SJSA1 (cell line): ENCODE measurements at places on chromosomes 1 and 21. TPM values are rescaled to one million over a fixed set of nuclear protein-coding genes. Genes with fewer than 3 reads are reported as not detected.

- H3K36me3 ChIP-seq: no peaks in the 10 kb centered on the region
- DNase-seq: peak; percentile 21
- H3K4me1 ChIP-seq: peaks cover 27% of the 10 kb centered on the region
- no peaks in the 10 kb centered on the region for H3K27me3 ChIP-seq
- no peak overlapping the region for H3K4me3 ChIP-seq
Observed at GRCh38 chr1:188089461-188089860, 1260.7 kb downstream of the PLA2G4A start.

- H3K27me3 ChIP-seq: peaks cover 9% of the 10 kb centered on the region; the same call in 1 of the 2 replicates
- H3K27ac ChIP-seq: no peak overlapping the region
- DNase-seq: peak; percentile 80
- no peaks in the 10 kb centered on the region for H3K4me1 ChIP-seq
- H3K36me3 ChIP-seq: no peaks in the 10 kb centered on the region
Observed at GRCh38 chr1:17502326-17502778, 37.1 kb upstream of the ARHGEF10L start.

DNA sequence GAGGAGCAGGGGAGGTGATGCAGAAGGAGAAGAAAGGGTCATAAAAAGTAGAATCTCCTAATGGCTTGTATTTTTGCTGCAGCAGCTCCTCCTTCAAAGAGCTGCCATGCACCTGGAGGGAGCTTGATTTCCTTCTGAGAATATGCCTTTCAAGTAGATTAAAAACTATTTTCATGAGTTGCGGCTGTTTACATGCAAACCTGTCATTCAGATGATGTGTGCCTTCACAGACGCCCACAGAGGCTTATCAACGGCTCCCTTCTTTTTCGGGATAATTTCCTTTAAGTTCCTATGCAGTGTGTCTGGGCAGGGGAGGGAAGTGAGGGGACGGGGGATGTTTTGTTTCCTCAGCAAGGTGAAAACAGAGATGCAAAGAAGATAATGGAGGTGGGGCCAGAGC, 38.8 kb downstream of the TNR start:
- no peak for DNase-seq
- H3K4me3 ChIP-seq: no peak overlapping the region
- H3K4me1 ChIP-seq: no peaks in the 10 kb centered on the region

- 0 out of 2 replicates have a peak, but pooled peaks cover 4% of the 10 kb centered on the region for H3K36me3 ChIP-seq
- H3K27me3 ChIP-seq: no peaks in the 10 kb centered on the region
- H3K4me3 ChIP-seq: no peak overlapping the region
- DNase-seq: peak; percentile 59
- H3K27ac ChIP-seq: no peak overlapping the region
Observed at GRCh38 chr1:167555971-167556714, 2.6 kb upstream of the CREG1 start.

- H3K36me3 ChIP-seq: no peaks in the 10 kb centered on the region
- no peak for DNase-seq
- H3K27me3 ChIP-seq: no peaks in the 10 kb centered on the region
- no peak overlapping the region for H3K27ac ChIP-seq
- no peaks in the 10 kb centered on the region for H3K4me1 ChIP-seq
Observed at GRCh38 chr1:160924791-160925651, 29.6 kb downstream of the ITLN2 start.

Gene SNX7
- 80.1 and 111 TPM in 2 replicates for total RNA-seq

DNA sequence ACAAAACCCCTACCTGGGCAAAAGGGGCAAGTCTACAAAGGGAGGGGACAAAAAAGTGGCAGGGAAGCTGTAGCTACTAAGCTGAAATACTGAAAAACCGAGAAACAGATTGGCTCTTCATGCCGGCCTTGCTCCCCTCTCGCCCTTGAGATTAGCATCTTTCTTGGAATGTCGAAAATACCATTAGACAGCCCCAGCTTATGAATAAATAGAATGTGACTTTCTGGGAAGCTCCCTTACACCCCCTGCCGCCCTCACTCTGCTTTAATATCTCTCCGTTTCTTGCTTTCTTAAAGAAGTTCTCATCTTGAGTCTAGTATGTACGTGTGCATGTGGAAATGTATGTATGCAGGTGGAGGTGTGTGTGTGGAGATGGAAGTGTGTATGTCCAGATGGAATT, 14.1 kb downstream of the TRAF3IP3 start:
- no peak for DNase-seq
- H3K36me3 ChIP-seq: no peaks in the 10 kb centered on the region
- H3K27ac ChIP-seq: peak overlapping the region; percentile 76
- no peaks in the 10 kb centered on the region for H3K27me3 ChIP-seq
- H3K4me3 ChIP-seq: no peak overlapping the region

Gene TACSTD2
- total RNA-seq: not detected in 2 replicates

Gene BTBD19
- total RNA-seq: 0.81 and 4.0 TPM in 2 replicates

- no peak overlapping the region for H3K4me3 ChIP-seq
- H3K4me1 ChIP-seq: peaks cover 60% of the 10 kb centered on the region
- no peak for DNase-seq
Observed at GRCh38 chr1:53735261-53735660, 3.7 kb downstream of the GLIS1 start.

Gene KIAA0040
- 4.0 and 14.5 TPM in 2 replicates for total RNA-seq

DNA sequence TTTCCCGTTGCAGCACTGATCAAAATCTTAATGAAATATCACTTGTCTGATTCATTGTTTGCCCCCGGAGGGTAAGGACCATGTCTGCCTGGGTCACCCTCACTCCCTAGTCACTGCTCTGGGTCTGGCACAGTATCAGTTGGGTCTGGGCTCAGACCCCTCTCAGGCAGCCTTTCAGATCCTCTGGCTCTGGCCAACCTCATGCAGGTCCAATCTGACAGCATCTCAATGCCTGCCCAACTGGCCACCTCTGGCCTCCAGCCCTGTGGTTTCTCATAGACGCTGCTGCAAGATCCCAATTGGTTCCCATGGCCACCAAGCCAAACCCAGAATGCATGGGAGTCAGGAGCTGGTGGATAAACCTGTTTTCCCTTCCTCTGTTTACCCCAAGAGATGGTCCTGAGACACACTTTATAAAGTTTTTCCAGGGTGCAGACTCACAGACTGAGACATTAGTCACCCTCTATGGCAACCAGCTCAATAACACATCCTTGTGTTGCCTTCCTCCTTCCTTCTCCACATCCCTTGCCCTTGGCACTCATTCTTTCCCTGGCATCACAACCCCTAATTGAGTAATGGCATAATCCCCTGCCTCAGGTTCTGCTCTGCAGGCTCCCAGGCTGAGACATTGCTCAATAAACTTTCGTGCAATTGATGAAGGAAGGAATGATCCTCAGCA, 199.2 kb downstream of the GRIK3 start:
- no peaks in the 10 kb centered on the region for H3K27me3 ChIP-seq
- H3K27ac ChIP-seq: no peak overlapping the region
- H3K4me3 ChIP-seq: no peak overlapping the region
- no peaks in the 10 kb centered on the region for H3K36me3 ChIP-seq

GRCh38 chr1:64909031-64909430, 57.3 kb downstream of the JAK1 start:
- H3K27ac ChIP-seq: no peak overlapping the region
- H3K4me1 ChIP-seq: peaks cover 25% of the 10 kb centered on the region
- no peak overlapping the region for H3K4me3 ChIP-seq
- no peaks in the 10 kb centered on the region for H3K36me3 ChIP-seq
- no peaks in the 10 kb centered on the region for H3K27me3 ChIP-seq

Gene ZSWIM5
- 0.03 TPM in 1 of 2 replicates, not detected in the other for total RNA-seq

- no peak overlapping the region for H3K27ac ChIP-seq
- H3K4me3 ChIP-seq: no peak overlapping the region
- DNase-seq: no peak
- no peaks in the 10 kb centered on the region for H3K36me3 ChIP-seq
Observed at GRCh38 chr1:182120411-182121258, 59.1 kb upstream of the ZNF648 start.

DNA sequence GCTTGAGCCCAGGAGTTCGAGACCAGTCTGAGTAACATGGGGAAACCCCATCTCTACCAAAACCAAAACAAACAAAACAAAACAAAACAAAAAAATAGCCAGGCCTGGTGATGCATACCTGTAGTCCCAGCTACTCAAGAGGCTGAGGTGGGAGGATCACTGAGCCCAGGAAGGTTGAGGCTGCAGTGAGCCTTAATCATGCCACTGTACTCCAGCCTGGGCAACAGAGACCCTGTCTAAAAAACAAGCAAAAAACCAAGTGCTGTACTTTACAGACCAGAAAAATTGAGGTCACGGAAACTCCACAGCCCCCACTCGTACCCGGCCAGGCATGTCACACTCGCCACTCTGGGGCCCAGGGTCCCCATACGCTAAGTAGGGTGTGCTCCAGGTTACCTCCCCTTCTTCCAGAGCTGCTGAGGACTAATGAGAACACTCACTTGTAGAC, 22.9 kb downstream of the ATP2B4 start:
- no peak overlapping the region for H3K27ac ChIP-seq
- H3K4me3 ChIP-seq: no peak overlapping the region

Gene GREM2
- total RNA-seq: 0.03 TPM in 1 of 2 replicates, not detected in the other

Gene ZBTB8B
- not detected in 2 replicates for total RNA-seq

Gene S100A12
- total RNA-seq: not detected in 2 replicates

- H3K4me1 ChIP-seq: no peaks in the 10 kb centered on the region
- no peaks in the 10 kb centered on the region for H3K36me3 ChIP-seq
- no peak for DNase-seq
- no peaks in the 10 kb centered on the region for H3K27me3 ChIP-seq
Observed at GRCh38 chr1:213457733-213458132, 406.7 kb downstream of the RPS6KC1 start.

Gene OR2T33
- not detected in 2 replicates for total RNA-seq

- no peaks in the 10 kb centered on the region for H3K4me1 ChIP-seq
- H3K4me3 ChIP-seq: no peak overlapping the region
- H3K27me3 ChIP-seq: no peaks in the 10 kb centered on the region
- H3K27ac ChIP-seq: no peak overlapping the region
- no peak for DNase-seq
Observed at GRCh38 chr21:26227130-26227529, 56.6 kb upstream of the APP start.

Gene FH
- total RNA-seq: 80.6 and 87.9 TPM in 2 replicates

DNA sequence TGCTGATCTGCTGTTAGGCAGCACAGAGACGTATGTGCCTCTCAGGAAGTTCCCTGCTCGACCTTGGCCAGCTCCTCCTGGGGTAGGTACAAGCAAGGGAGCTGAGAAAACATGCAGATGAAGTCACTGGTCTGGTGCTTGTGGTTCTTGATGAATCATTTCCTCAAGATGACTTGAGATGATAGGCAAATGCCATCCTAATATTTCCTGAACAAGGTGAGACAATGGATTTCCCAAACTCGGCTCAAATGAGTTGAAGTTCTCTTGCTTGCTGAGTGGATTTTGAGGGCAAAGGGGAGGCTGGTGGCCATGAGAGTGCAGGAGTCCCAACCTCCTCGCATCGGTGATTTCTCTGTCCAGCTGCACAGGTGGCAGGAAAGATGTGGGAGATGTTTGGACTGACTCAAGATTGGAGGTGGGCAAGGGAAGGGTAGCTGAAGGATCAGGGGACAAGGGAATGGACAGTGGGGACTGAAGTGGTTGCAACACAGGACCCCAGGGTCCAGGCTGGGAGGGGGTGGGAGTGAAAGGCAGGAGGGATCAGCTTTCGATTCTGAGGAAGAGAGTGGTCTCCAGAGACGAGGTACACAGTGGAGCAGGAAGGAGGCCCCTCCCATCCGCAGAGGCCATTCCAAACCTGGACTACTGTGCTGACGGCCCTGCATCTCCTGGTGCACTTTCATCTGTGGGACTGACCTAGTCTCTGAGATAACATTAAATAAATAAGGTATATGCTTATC, 63.9 kb downstream of the CAPN2 start:
- peak; percentile 65 for DNase-seq
- no peak overlapping the region for H3K4me3 ChIP-seq
- peaks cover 39% of the 10 kb centered on the region for H3K4me1 ChIP-seq
- H3K27ac ChIP-seq: 0 out of 2 replicates have a peak overlapping the region, but pooled peaks have one; percentile 12
- H3K27me3 ChIP-seq: no peaks in the 10 kb centered on the region

Gene SFN
- total RNA-seq: 0.47 TPM in 1 of 2 replicates, not detected in the other

Gene RBM34
- 82.5 and 264 TPM in 2 replicates for total RNA-seq

GRCh38 chr21:40610345-40610744, 236.6 kb downstream of the DSCAM start:
- no peak overlapping the region for H3K27ac ChIP-seq
- H3K36me3 ChIP-seq: no peaks in the 10 kb centered on the region

DNA sequence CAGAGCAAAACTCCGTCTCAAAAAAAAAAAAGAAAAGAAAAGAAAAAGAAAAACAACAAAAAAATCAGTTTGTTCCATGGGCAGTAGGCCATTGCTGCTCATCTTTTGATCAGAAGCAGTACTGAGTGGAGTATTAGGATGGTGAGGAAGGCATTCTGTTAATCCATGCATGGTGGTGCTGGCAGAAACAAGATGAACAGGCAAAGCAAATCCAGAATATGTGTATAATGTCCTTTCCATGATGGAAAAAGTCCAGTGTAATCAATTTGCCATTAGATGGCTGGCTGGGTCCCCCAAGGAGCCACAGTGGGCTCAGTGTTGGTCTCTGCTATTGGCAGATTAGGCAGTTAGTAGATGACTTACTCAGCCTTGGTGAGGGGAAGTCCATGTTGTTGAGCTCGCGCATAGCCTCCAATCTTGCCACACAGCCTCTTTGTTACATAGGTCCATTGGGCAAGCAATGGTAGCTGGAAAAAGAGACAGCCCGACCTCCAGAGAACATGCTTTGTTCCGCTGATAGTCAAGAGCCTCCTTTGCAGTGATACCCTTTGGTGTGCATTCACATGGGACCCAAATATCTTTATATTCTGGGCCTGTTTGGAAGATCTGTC, 23.3 kb downstream of the H3-3A start:
- no peak overlapping the region for H3K27ac ChIP-seq
- peaks cover 18% of the 10 kb centered on the region for H3K4me1 ChIP-seq
- H3K36me3 ChIP-seq: no peaks in the 10 kb centered on the region
- H3K4me3 ChIP-seq: no peak overlapping the region
- no peaks in the 10 kb centered on the region for H3K27me3 ChIP-seq
- no peak for DNase-seq

DNA sequence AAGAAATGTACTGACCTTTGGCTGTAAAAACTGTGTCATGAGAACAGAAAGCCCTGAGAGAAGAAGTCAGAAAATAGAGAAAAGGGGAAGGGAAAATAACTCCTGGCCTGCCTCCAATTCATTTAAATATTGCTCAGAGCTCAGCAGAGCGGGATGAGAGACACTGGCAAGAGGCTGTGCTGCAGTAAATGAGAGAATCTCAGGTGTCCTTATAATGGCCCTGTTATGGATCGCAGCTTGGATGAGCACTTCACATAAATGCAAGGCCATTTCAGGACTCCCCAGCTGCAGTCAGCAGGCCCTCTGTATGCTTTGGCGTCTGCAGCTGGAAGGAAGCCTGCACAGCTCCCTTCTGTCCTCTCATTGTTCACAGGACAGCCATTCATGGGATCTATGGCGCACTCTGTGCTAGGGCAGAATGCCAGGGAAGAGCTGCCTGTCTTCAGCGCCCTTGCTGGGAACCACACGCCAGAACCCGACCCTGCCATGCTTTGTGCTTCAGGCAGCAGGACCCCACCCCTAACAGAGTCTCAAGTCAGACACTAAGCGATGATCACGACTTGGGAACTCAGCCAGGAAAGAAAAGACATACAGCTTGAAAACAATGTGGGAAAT, 20.7 kb upstream of the ABCB10 start:
- DNase-seq: no peak
- H3K36me3 ChIP-seq: no peaks in the 10 kb centered on the region
